ENCODE measurements at places on chromosomes 13 and 19.

DNA sequence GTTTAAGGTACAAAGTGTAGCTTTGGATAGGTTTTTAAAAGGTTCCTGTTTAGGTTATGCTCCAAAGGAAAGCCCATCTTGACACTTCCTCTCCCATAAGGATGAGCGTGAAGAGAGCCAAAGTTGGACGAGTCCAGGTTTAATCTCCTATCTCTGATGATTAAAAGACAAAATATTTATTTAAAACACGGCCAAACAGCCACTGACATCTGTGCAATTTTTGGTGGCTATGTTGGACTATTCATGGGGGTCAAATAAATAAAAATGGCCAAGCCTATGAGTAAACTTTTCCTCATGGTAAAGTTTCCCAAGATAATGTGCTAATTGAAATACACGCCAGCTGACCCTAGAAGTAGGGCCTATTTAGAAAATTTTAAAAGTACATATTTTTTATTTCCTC lies 69.0 kb upstream of the DOCK9 start:
- DNase-seq = no peak

DNA sequence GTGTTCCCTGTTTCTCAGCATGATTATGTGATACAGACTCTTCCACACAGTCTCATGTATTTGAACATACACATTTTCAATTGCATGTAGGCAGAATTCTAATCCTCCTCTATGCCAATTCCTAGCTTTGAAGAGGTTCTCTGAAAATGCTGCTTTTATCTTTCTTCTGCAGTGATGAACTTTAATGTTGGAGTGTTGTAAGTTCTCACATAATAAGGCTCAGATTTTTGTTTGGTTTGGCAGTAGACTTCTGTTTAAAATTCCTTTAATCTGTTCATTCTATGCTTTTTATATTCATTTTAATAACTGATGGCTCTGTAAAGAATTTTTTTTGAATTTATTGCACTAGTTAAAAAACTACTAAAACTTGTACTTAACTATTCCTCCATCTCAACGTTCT lies 225.8 kb downstream of the GGACT start:
- DNase-seq = no peak

DNA sequence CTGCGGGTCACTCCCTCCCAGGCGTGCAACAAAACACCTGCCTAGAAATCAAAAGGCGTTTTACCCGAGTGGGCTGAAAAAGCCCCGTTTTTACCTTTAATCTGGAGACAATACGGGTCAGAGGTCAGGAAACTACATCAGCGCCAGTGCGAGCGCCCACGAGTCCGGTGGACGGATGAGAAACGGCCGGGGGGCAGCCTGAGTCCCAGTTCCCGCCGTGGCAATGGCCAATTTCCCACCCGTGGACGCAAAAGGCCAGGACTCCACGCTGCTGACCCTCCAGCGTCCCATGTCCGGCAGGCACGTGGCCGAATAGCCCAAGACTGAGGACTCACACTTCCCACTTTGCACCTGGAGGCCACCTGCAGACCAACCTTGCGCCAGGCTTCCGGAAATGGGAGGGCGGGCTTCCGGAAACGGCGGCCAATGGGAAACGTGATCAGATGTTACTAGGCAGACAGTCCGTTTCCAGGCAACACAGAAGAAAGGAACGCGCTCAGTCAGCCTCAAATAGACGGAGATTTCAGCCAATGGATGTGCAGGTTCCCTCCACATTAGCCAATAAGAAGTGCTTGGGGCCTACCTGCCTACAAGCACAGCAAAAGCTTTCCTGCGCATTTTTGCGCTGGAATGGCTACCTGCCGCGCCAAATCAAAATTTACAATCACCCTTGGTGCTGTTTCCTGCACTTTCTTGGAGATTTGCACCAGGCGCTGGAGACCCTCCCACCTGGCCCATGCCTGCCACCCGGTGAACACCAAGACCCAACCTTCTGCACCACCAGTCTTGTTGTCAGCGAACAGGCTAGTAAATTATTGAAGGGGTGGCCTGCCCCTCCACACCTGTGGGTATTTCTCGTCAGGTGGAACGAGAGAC lies 47.4 kb downstream of the ZFP14 start:
- DNase-seq = peak; percentile 88

- peak; percentile 14 for DNase-seq
Observed at GRCh38 chr13:87376081-87376480, 295.1 kb upstream of the SLITRK5 start.

- peak; percentile 67 for DNase-seq
Observed at GRCh38 chr19:1665565-1666047, 13.2 kb upstream of the TCF3 start.

DNA sequence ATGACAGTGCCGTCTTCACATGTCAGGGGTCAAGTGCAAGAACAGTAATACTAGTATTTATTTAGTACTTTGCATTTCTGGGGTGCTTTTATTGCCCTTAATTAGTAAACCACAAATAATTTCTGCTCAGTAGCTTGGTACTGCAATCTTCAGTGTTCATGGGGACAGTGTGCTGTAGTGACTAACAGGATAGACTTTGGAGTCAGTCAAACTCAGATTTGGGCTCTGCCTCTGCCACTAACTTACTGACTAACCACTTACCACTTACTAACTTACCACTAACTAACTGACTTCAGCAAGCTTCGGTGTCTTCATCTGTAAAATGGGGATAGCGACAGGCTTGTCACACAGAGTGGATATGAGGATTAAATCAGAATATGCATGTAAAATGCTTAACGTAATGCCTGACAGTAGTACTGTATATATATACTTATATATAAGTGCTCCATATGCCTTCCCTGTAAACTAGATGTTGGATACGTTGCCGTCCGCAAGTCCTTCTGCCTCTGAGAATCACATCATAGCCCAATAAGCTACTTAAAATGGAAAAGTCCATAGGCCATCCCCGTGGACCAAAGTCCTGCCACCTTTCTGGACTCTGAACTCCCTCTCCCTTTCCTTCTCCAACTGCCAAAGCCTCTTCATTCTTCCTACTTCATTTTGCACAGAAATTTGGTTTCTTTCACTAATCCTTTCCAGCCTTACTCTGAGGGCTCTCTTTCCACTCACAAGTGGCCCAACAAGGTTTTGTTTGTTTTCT lies 158.1 kb downstream of the ZIC5 start:
- no peak for DNase-seq
